Stimulated activated CD8-positive, alpha-beta memory T cell treated with anti-CD3 and anti-CD28 coated beads, Interleukin-15, amount 100 ng/mL, for 4 hours (primary cell): ENCODE measurements at places on chromosomes 11 and 22.

DNA sequence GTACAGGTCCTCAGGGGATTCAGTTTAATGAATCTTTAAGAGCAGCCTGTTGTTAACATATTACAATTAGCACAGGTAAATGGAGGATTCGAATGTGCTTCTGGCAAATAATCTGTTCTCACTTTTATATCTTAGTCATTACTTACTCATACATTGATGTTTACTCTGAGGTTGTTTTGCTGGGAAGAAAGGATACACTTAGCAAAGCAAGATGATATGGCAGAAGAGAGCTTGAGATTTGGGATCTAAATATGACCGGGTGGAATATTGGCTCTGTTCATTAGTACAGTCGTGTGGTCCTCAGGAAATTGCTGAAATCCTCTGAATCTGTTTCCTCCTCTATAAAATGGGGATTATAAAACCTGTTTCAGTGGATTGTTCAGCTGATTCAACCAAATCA lies 59.7 kb downstream of the SPON1 start:
- no peak for DNase-seq

DNA sequence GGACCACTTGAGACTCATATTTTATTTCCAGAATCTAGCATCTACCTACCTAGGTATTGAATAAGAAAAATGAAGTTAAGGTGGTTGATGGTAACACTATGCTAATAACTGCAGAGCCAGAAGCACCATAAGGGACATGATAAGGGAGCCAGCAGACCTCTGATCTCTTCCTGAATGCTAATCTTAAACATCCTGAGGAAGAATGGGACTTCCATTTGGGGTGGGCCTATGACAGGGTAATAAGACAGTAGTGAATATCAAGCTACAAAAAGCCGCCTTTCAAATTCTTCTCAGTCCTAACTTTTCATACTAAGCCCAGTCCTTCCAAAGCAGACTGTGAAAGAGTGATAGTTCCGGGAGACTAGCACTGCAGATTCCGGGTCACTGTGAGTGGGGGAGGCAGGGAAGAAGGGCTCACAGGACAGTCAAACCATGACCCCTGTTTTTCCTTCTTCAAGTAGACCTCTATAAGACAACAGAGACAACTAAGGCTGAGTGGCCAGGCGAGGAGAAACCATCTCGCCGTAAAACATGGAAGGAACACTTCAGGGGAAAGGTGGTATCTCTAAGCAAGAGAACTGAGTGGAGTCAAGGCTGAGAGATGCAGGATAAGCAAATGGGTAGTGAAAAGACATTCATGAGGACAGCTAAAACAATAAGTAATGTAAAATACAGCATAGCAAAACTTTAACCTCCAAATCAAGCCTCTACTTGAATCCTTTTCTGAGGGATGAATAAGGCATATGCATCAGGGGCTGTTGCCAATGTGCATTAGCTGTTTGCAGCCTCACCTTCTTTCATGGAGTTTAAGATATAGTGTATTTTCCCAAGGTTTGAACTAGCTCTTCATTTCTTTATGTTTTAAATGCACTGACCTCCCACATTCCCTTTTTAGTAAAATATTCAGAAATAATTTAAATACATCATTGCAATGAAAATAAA lies 2.1 kb downstream of the HBB start:
- DNase-seq = no peak

- no peak for DNase-seq
Observed at GRCh38 chr22:42934338-42934737, 77.3 kb upstream of the ARFGAP3 start.

- DNase-seq = no peak
Observed at GRCh38 chr11:35615921-35616900, 2.0 kb upstream of the FJX1 start.

DNA sequence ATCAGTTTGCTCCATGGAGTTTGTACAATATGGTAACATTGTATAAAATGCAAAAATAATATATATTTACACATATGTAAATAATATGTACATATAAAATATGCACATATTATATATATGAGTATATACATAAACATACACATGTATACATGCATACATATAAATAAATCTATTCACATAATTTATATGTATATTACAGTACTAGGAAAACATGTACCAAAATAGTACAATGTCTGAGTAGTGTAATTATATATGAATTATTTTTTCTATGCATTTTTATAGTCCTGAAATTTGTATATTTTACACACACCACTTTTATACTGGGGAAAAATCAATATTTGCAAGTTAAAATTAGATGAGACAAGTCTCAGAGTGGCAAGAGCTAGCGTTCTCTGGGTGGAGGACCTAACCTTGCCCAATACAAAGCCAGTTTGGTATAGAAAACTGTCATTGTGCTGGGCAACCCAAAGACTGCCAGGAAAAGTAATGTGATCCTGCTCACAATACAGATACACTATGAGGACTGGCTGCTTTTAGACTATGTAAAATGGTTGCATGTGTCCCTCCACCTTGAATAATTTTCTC lies 889.4 kb downstream of the LRRC4C start:
- no peak for DNase-seq

DNA sequence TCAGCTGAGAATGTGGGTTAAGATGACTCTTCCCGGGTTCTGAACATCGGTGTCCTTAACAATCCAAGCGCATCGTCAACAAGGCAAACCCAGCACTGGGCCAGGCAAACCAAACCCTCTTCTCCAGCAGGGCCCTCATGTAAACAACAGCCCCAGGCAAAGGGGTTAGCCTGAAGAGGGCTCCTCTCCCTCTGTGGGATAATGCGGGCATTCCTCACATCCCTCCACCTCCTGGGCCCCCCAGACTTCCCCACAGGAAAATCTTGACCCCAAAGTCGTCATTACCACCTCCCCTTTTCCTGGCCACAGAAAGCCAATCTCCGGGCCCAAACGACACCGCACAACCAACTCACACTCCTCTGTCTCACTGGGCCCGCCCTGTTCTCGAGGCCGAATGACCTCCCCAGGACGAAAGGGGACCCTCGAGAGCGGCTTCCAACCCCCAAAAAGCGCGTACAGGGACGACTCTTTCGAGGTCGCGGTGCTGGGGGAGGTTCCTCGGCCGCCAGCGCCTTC lies 566 bp downstream of the DDB1 start:
- DNase-seq = no peak

DNA sequence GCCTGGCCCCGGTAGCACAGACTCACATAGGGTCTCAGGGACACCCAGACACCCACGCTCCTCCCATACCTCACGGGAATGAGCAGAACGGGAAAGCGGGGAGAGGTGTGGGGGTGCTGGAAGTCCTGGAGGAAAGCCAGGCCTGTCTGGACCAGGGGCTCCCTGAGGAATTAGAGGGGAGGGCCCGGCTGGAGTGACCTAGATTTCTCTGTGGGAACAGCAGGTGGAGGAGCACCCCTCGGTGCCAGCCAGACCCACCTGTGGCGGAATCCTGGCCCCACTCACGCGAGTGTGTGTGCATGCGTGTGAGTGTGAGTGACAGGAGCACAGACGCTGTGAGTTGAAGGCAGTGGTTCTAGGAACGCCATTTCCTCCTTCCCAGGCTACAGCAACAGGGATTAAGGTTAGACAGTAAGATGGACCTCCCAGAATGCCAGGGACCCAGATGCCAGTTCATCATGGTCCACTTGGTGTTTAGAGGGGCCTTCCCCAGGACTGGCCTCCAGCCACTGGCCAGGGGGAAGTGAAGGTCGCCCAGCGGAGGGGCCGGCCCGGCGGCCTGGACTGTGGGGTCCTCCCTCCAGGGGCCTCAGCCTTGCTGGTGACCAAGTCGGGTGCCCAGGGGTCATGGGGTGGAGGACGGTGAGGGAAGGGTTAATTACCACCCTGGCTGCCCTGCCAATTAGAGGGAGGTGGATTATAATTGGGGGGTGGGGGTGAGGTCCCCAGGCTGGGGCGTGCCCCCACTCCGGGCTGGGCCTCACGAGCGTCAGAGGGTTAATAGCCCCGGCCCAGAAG lies 1.0 kb downstream of the PKP3 start:
- no peak for DNase-seq

DNA sequence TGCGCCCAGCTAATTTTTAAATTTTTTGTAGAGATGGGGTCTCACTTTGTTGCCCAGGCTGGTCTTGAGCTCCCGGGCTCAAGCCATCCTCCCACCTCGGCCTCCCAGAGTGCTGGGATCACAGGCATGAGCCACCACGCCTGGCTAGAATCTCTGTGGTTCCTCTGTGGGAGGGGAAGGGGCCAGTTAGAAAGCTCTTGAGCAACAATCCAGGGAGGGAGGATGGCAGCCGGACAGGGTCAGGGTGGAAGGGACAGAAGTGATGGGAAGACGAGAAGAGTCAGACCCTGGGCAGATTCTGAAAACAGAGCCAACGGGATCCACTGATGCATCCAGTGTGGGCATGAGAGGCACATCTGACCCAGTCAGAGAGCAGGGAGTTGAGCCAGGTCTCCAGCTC lies 38.9 kb upstream of the MN1 start:
- DNase-seq = no peak

DNA sequence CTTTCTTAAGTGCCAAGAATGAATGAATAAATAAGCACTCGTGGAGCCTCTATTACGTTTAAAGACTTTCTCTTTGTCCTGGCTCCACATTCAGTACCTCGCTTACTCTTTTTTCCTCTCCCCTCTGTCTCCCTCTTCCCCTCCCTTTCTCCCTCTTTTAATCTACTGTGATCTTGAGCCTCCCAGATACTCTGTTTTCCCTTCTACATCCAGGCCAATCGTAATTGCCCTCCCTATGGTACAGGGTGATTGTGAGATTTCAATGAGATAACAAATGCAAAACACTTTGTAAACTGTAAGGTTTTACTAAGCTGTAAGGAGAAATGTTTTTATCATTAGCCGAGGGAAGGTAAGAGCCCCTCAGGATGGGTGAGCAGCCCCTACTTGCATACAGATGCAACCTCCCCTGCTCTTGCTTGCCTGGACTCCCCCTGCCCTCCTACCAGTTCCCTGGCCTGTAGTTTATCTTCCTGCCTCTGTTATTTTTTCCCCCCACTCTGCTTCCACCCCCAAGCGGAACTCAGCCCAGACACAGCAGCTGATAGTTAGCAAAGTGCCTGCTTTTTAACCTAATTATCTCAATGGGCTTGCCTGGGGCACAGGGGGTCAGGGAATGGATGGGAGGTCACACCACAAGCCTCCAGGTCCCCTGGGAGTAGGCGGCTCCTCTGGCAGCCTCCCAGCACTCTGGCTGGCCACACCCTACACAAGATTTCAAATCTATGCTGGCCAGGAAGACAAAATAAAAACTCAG lies 76.9 kb upstream of the CADM1 start:
- no peak for DNase-seq

DNA sequence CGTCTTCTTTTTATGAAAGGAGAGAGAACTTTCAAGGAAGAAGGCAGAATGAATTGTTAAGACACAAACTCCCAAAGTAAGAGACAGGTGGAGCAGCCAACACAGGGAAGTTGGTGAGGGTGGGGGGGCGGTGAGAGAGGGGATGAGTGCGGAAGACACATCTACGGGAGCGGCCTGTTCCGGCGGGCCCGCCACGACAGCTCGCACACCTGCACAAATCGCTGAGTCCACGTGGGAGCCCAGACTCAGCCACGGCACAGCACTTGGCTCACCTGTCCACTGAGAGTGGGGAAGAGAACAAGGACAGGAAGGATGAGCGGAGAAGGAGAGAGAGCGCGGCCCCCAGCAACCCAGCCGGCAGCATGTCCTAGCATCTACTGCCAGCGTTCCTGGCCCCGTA lies 331.1 kb downstream of the CADM1 start:
- DNase-seq = no peak

- no peak for DNase-seq
Observed at GRCh38 chr22:21641417-21641788, 699 bp upstream of the SDF2L1 start.

- no peak for DNase-seq
Observed at GRCh38 chr11:117337076-117337475, 9.4 kb downstream of the CEP164 start.

- no peak for DNase-seq
Observed at GRCh38 chr11:35174666-35175065, 35.7 kb downstream of the CD44 start.

- DNase-seq = no peak
Observed at GRCh38 chr11:22497474-22497873, 128.1 kb downstream of the FANCF start.

GRCh38 chr11:57294225-57295131 lies 30.3 kb downstream of the TNKS1BP1 start:
- no peak for DNase-seq

DNA sequence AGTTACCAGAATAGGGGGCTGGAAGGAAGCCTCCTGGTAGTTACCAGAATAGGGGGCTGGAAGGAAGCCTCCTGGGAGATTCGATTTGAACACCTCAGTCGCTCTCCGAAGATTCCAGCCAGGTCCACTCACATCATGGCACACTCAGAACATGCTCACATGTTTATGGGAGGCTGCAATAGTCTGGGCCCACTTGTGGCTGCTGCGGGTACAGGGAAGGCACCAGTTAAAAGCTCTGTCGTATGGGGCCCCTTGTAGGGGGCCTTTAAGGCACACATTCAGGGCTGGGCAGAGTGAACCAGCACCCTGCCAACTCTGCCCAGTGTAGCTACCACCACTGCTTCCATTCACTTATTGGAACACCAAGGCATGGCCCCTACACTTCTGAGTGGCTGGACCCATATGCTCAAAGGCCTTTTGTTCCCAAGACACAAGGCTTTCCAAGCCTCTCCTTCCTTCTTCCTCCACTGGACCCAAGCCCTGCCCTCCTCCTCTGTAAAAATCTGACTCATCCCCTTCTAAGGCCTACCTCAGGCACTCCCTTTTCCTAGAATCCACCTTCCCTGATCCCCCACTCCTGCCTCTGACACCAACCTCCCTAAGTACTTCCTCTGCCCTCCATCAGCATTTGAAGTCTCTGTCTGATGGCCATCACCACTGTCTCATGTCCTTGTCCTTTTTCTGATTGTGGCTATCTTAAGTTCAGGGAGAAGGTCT lies 28.0 kb downstream of the USP35 start:
- no peak for DNase-seq

- no peak for DNase-seq
Observed at GRCh38 chr22:32331918-32332725, 25.5 kb upstream of the RFPL3 start.

GRCh38 chr11:45262900-45263299 lies 23.2 kb downstream of the SYT13 start:
- no peak for DNase-seq

DNA sequence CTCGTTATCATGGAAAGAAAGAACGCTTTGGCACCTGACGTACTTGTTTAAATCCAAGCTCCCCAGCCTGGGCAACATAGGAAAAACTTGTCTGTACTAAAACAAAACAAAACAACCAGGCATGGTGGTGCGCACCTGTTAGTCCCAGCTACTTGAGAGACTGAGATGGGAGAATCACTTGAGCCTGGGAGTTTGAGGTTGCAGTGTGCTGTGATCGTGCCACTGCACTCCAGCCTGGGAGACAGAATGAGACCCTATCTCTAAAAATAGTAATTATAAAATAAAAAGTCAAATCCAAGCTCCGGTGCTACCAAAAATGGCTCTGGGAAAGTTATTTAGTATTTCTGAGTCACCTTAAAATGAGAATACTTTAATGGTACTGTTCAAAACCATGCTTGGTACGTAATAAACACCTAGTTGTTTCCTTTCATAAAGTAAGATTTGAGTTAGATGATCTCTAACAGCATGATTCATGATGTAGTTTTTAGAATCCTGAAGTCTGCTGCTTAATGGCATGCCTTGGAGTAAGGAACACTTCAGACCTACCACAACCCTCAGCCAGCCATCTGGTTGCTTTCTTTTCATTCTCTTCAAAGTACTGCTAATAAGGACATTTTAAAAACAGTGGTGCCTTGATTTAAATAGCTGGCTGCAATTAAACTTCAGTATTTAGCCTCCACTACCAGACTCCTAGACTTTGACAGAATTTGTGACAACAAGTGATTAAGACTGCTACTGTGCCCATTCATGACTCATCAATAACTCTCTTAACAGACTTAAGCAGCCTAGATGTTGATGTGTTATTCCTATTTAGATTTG lies 8.4 kb downstream of the PPME1 start:
- DNase-seq = no peak

GRCh38 chr11:47413351-47413750 lies 5.0 kb downstream of the SLC39A13 start:
- DNase-seq = no peak
